ENCODE measurements at places on chromosomes 1 and 21.

DNA sequence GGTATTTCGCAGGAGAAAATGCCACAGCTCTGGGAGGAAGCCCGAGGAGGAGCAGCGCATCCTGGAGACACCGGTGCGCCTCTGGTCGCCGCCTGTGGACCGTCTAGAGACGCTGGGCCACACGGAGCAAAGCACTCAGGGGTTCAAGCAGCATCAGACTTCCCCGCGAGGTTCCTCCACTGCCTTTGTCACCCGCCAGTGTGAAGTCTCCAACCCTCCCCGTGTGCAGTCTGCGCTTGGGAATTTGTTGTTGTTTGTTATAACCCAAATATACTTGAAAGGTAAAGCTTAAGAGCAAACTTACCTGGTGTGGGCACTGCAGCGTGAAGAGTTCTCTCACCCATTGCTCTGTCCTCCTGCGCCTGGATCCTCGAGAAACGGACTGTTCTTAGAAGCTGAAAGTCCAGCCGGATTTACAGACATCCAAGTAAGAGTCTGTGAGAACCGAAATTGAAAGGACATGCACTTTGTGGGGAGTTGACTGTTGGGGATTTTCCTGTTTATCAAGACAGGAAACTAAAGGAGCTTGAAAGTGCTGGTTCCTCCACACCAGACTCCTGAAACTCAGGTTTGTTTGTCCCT lies at the start of gene GBP4:
Gene GBP4, minus strand, starts transcription at position 452 of the 582 bp plus-strand sequence. Its CDS starts 108 bp downstream, at position 344.
- DNase-seq: peak; percentile 54
- no peaks in the 10 kb centered on the region for H3K36me3 ChIP-seq
- H3K4me1 ChIP-seq: peaks cover 7% of the 10 kb centered on the region
- H3K27ac ChIP-seq: no peak within 1 kb of the TSS
- no peaks in the 10 kb centered on the region for H3K27me3 ChIP-seq
- H3K4me3 ChIP-seq: peak within 1 kb of the TSS; percentile 59

DNA sequence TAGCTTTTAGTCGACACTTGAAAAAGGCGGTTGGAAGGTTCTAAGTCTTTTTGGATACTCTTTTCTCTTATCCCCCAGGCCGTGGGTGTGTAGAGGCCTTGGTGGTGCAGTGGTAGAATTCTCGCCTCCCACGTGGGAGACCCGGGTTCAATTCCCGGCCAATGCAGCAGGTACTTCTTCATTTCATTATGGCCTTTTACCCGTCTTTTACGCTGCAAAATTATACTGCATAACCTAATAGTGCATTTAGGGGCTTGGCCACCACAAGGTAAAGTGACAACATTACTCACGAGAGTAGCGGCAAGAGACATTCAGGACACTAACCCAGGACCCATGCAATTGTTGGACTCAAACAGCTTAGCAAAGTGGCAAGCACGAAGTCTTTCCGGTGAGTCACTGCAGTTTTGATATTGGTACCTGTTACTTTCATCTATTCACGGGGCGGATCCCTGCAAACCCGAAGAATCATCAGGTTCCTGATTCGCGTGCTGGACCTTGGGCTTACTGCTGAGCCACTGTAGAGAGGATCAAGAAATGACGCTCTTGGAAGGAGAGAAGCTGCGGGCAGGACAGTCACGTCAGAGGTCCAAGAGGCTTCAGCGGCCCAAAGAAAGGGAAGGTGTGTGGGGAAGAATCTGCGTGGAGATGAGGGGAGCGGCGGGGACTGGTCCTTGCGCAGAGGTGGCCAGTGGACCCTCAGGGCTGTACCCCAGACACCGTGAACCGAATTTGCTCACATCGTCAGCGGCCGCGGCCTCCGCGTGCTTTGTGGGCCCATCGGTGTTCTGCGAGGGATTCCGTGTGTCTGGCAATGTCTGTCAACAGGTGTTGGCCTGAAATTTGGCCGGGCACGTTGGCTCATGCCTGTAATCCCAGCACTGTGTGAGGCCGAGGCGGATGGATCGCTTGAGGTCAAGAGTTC lies 12.9 kb upstream of the RNU1-4 start:
- no peaks in the 10 kb centered on the region for H3K27me3 ChIP-seq
- H3K4me1 ChIP-seq: no peaks in the 10 kb centered on the region
- peak; percentile 87 for DNase-seq
- no peaks in the 10 kb centered on the region for H3K36me3 ChIP-seq
- no peak overlapping the region for H3K27ac ChIP-seq

GRCh38 chr1:207658904-207659485 lies 14.1 kb downstream of the CR1L start:
- no peak overlapping the region for H3K4me3 ChIP-seq
- no peak for DNase-seq
- H3K4me1 ChIP-seq: no peaks in the 10 kb centered on the region
- H3K27me3 ChIP-seq: no peaks in the 10 kb centered on the region
- no peaks in the 10 kb centered on the region for H3K36me3 ChIP-seq

- no peaks in the 10 kb centered on the region for H3K36me3 ChIP-seq
- H3K27ac ChIP-seq: no peak overlapping the region
- peak; percentile 73 for DNase-seq
- H3K4me1 ChIP-seq: no peaks in the 10 kb centered on the region
Measured at GRCh38 chr1:55337801-55338447, 122.8 kb upstream of the USP24 start.

DNA sequence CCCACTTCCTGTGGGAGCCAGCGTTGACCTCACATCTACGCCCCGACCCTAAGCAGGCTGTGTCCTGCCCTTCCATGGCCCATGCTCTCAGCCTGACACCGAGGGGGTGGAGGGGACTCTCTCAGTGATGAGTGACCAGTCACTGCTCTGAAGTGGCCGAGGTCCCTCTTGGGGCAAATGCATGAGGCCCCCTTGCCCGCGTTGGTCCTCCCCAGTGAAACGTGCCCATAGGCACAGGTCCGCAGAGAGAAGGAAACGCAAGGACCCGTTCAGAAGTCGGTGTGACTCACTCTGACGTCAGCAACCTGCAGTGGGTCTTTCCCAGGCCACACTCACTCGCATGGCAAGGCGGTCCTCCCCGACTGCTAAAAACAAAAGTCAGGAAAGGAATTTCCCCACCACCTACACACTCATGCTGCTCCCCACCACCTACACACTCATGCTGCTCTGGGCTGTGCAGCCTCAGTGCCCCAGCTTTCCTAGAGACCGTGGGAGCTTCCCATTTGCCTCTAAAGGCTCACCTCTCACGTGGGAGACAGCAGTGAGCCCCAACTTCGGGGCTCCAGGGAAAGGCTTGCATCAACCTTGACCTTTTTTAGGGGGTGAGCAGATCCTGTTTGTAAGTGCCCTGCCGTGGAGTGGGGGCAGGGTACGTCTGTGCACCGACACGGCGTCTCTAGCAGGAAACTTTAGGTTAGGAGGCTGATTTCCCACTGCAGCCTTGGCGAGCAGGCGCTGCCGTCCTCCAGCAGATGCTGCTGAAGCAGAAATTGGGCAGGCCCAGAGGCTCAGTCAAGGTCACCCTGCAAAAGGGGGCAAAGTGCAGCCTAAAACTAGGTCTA lies 11.4 kb downstream of the UBASH3A start:
- H3K4me3 ChIP-seq: no peak overlapping the region
- no peak for DNase-seq
- no peaks in the 10 kb centered on the region for H3K27me3 ChIP-seq
- no peaks in the 10 kb centered on the region for H3K4me1 ChIP-seq
- no peaks in the 10 kb centered on the region for H3K36me3 ChIP-seq
- no peak overlapping the region for H3K27ac ChIP-seq

DNA sequence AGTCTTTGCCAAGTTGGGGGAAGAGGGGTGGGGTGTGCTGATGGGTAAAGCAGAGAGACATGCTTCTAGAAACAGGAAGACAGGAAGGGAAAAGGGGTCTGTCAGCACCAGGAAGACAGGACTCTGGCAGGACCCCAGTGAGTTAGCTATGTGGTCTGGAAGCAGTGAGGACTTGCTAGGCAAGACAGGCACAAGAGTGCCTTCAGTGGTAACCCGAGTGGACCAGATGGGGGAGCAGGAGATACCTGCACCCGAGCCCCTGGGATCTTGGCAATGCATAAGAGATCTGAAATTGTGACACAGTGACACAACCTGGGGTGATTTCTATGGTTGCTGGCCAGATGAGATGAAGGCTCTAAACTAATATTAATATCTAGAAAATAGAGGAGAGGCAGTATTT lies 7.0 kb downstream of the TLR5 start:
- peaks cover 37% of the 10 kb centered on the region for H3K27me3 ChIP-seq
- no peak overlapping the region for H3K27ac ChIP-seq
- H3K4me3 ChIP-seq: no peak overlapping the region
- no peaks in the 10 kb centered on the region for H3K36me3 ChIP-seq
- DNase-seq: peak; percentile 78

GRCh38 chr1:20484519-20485462 lies 1.2 kb downstream of the CAMK2N1 start:
- peaks cover 7% of the 10 kb centered on the region for H3K4me1 ChIP-seq
- no peak overlapping the region for H3K27ac ChIP-seq
- peak overlapping the region; percentile 80 for H3K4me3 ChIP-seq
- DNase-seq: peak; percentile 82
- peaks cover 69% of the 10 kb centered on the region for H3K27me3 ChIP-seq

- H3K27me3 ChIP-seq: peaks cover 30% of the 10 kb centered on the region
- no peak overlapping the region for H3K4me3 ChIP-seq
- H3K27ac ChIP-seq: no peak overlapping the region
Measured at GRCh38 chr1:201395936-201396335, 3.2 kb downstream of the LAD1 start.

GRCh38 chr1:98896711-98897445 lies 107.8 kb downstream of the PLPPR5 start:
- H3K4me1 ChIP-seq: no peaks in the 10 kb centered on the region
- no peaks in the 10 kb centered on the region for H3K36me3 ChIP-seq
- H3K27ac ChIP-seq: no peak overlapping the region
- H3K4me3 ChIP-seq: no peak overlapping the region
- no peaks in the 10 kb centered on the region for H3K27me3 ChIP-seq
- DNase-seq: no peak

DNA sequence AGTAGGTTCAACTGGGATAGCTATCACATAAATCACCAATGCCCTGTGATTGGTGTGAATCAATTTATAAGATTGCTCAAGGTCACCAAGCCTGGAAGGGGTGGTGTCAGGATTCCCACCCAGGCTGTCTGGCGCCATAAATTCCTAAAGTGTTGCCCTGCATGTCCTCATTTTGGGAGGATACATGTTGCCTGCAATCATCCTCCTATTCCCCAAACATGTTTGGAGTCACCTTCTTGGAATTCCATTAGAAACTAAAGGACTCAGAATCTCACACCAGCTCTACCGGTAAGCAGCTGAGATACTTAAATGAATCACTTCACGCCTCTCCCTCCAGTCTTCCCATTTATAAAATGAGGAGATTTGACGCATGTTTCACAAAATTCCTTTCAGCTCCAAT lies 54.1 kb upstream of the SLC45A1 start:
- no peak for DNase-seq
- H3K27ac ChIP-seq: no peak overlapping the region
- no peak overlapping the region for H3K4me3 ChIP-seq

GRCh38 chr21:29568020-29568697 lies 269.4 kb downstream of the BACH1 start:
- DNase-seq: no peak
- H3K4me3 ChIP-seq: no peak overlapping the region
- H3K4me1 ChIP-seq: no peaks in the 10 kb centered on the region
- H3K27me3 ChIP-seq: no peaks in the 10 kb centered on the region
- no peaks in the 10 kb centered on the region for H3K36me3 ChIP-seq

DNA sequence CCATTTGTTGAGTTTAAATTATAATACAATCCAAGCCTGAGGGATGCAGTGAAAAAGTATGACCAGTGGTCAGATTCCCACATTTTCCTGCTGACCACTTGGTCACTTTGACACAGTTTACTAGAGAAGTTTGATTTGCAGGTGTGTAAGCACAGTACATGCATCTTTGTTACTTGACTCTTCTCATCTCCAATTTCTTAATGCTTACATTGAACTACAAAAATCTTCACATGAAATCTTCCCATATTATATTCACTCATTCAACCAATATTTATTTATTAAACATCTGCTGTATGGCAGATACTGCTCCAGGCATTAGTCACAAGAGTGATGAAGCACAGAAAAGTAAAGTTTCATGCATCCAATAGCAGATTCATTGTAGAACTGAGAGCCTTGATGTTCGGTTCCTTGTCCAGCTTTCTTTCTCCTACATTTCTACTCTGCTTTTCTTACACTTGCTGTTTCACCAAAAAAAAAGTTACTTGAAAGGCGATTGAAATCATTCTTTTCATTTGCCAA lies 211.7 kb downstream of the NFIA start:
- H3K27me3 ChIP-seq: no peaks in the 10 kb centered on the region
- no peak for DNase-seq
- no peak overlapping the region for H3K4me3 ChIP-seq
- no peak overlapping the region for H3K27ac ChIP-seq
- H3K36me3 ChIP-seq: no peaks in the 10 kb centered on the region

- peak; percentile 72 for DNase-seq
- H3K4me1 ChIP-seq: peaks cover 4% of the 10 kb centered on the region
- H3K4me3 ChIP-seq: no peak overlapping the region
Measured at GRCh38 chr1:36182734-36183133, 26.8 kb downstream of the MAP7D1 start.

DNA sequence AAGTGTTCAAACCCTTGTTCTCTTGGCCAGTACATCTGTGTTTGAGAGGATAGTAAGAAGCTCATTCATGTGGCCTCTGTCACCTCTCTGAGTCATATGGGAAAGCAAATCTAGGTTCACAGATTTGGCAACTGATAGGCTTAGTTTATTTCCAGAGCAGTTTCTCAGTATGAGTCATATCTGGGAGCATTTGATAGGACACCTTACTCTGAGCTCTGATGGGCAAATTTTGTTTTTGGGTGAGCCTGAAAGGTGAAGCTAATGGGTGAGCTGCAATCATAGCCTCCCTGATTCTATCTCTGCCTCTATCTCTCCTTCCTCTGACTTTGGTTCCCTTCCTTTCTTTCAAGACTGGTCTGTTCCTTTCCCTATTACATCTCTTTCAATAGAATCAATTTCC lies 134.4 kb downstream of the S1PR1 start:
- no peak overlapping the region for H3K4me3 ChIP-seq
- DNase-seq: no peak
- no peaks in the 10 kb centered on the region for H3K36me3 ChIP-seq
- H3K27me3 ChIP-seq: no peaks in the 10 kb centered on the region
- H3K4me1 ChIP-seq: no peaks in the 10 kb centered on the region

GRCh38 chr1:202130816-202131522 lies 8.3 kb downstream of the GPR37L1 start:
- H3K27ac ChIP-seq: peak overlapping the region; percentile 51
- DNase-seq: no peak
- H3K4me1 ChIP-seq: no peaks in the 10 kb centered on the region
- H3K36me3 ChIP-seq: peaks cover 37% of the 10 kb centered on the region
- H3K4me3 ChIP-seq: no peak overlapping the region
- H3K27me3 ChIP-seq: no peaks in the 10 kb centered on the region

DNA sequence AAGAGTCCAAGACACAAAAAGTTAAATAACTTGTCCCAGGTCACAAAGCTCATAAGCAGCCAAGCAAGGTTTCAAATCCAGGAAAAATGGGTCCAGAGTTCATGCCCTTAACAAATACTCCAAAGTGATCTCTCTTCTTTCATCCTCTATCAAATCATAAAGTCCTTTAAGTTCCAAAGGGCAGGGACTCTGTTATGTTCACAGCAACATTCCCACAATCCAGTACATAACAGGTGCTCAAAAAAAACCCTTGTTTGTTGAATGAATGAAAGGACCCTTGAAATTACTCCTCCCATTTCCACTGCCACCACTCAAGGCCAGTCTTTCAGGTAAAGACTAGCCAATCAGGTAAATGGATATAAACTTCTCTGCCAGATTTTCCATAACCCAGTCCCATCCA lies 2.7 kb downstream of the ABL2 start:
- peaks cover 13% of the 10 kb centered on the region for H3K27me3 ChIP-seq
- no peak for DNase-seq
- peaks cover 7% of the 10 kb centered on the region for H3K36me3 ChIP-seq
- H3K4me1 ChIP-seq: no peaks in the 10 kb centered on the region
